ENCODE measurements at places on chromosomes 5 and 9.
A peak's percentile ranks its signal among the peaks of the same experiment; 100 is the strongest.

DNA sequence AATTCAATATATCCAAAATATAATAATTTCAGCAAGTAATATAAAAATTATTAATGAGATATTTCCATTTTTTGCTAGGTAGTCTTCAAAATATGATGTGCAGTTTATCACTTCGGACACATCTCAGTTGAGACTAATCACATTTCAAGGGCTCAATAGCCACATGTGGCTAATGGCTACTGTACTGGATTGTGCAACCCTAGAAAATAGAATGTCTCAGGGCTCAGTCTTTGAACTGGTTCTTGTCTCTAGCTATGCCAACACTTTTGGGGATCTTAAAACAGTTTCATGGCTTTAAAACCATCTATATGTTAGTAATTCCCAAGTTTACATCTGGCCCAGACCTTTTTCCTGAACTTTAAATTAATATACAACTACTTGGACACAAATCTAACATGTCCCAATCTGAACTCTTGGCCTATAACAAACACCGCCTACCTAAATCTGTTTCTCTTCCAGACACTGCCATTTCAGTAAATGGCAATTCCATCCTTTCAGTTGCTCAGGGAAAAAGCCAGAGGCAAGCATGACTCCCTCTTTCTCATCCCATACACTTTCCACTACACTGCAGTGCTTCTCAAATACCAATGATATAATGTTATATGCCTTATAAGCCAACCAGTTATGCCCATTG lies 18.8 kb downstream of the PTAR1 start:
- DNase-seq: no peak

- DNase-seq: no peak
These were observed 33.7 kb downstream of the FGF18 start for GRCh38 chr5:171453056-171453725.

- DNase-seq: no peak
These were observed 131.1 kb upstream of the ACTBL2 start for GRCh38 chr5:57613741-57614140.

DNA sequence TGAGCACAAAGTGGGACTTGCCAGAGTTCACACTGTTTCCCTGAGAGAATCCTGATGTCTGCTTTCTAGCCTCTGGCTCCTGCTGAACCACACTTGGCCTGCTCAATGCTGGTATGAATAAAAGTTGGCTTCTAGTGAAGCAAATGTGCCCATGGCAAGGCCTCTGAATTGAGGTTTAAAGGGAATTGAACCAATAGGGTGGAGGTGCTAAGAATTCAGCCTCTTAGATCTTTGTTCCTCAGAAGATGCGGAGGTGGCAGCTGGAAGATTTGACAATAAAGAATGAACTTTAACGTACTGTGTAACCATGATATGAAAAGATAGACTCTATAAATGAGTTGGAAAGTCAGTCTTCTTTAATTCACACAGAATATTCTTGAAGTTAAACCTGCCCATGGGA lies 57.2 kb downstream of the RASGRF2 start:
- no peak for DNase-seq

DNA sequence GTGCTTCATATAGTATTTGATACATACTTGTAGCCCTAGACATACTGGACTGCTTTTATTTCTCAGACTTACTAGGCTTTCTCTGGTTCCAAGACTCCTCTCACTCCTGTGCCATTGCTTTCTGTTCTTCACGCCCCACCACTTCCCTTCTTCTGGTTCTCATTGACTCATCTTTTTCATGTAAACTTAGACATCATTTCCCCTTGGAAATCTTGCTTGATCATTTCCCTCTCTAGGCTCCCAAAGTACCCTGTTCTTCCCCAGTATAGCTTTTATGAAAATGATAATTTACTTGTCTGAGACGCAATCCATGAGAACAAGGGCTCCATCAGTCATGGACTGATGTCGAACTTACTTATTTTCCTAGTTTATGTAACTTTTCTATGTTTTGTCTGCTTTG lies 83.5 kb downstream of the TLR4 start:
- DNase-seq: no peak

DNA sequence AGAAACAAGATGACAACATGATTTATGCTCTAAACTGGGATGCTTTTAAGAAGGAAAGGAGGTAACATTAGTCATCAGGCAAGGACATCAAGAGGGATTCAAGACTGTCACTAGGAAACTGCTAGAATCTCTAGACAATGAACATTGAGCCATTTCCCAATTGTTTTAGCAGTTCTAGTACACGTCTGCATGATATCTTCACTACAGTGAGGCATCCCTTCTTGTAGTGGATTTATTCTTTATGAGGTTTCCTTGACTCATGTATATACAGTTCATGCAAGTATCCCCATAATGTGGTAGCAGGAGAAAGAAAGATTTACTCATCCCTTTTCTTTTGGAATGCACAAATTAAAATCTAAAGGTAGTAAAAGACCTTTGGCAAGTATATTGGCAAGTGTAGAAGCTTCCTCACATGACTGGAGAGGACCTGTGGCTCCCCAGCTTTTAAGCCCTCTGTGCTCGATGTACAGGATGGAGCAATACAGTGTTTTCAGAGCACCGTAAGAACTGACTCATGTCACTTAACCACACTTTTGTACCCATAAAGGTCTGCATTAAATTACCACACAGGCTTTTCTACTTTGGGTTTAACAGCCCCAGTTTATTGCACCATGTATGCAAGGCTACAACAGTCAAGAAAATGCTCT lies 335.9 kb downstream of the SEMA5A start:
- DNase-seq: no peak

- no peak for DNase-seq
These were observed 952 bp upstream of the AMACR start for GRCh38 chr5:34008802-34009201.

DNA sequence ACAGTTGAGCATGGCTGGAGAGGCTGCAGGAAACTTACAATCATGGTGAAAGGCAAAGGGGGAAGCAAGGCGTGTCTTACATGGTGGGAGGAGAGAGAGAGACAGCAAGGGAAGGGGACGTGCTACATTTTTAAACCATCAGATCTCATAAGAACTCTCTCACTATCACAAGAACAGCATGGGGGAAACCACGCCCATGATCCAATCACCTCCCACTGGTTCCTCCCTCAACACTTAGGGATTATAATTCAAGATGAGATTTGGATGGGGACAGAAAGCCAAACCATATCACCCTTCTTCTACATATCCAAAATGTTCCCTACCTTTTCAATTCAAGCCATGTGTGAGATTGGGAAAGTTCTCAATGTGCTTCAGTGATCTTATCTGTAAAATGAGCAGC lies 22.9 kb upstream of the GLRX start:
- DNase-seq: peak; percentile 13

- peak; percentile 70 for DNase-seq
These were observed 62.6 kb downstream of the NEK6 start for GRCh38 chr9:124320062-124320973.

DNA sequence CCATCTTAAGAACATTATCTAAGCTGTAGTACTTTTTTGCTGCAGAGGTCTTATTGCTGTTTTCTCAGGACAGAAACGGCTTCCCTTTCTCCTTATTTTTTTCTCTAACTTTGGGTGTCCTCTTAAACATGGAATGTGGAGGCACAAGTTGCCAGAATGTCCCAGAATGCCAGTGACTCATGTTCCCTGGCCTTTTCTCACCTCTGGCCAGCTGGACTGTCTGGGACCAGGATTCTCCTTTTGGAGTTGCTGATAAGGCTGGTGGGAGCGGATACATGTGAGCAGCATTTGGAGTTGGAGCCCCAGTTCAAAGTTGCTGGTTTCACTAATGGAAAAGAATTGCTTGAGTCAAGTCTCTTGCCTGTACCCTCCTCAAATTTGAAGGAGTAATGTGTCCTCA lies 112.8 kb downstream of the ARHGAP26 start:
- DNase-seq: no peak

DNA sequence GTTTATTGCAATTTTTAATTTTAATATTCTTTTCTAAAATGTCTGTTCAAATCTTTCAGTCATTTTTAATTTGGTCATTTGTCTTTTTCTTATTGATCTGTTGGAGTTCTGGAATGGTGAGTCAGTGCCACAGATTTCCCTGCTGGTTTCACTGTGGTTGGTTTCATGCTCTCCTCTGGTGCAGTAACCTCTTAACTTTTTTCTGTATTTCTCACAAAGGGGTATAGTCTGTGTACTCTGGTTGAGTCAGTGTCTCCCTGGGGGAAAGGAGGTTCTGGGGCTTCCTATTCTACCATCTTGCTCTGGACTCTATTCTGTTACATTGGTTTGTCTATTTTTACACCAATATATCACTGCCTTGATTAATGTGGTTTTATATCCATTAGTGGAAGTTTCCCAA lies 178.8 kb downstream of the CSNK1G3 start:
- no peak for DNase-seq

All from liver (tissue), 10 donors.